SJSA1 (cell line): ENCODE measurements at places on chromosomes 7 and 10.

DNA sequence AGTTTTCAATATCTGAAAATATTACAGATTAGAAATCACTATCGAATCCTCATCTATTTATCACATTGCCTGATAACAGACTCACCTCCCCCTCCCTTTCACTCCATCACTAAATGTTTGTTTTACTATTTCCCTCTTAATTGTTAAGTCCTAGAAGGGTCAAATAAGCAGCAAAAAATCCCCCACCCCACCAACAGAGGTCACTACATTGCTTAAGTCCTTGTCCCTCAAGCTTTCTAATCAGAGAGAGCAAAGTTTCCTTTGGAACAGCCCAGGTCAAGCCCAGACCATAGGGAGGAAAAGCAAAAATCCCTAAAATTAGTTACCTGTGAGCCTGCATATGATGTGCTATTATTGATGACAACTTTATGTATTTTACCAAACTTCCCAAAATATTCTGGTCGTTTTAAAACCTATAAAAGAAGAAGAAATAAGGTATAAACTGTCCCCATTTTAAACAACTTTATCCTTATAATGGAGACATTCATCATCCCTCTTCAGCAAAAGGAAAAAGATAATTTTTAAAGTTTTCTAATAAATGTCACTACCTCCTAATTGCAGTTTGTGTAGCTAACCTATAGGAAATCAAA is 95.0 kb downstream of the CNOT4 start:
- no peak overlapping the region for H3K4me3 ChIP-seq
- no peak overlapping the region for H3K27ac ChIP-seq
- no peaks in the 10 kb centered on the region; the same call in 1 of the 2 replicates for H3K36me3 ChIP-seq
- no peaks in the 10 kb centered on the region for H3K27me3 ChIP-seq
- DNase-seq, result peak; percentile 48

- H3K4me3 ChIP-seq, result no peak overlapping the region
- H3K27ac ChIP-seq, result no peak overlapping the region
- H3K36me3 ChIP-seq, result no peaks in the 10 kb centered on the region
Measured at GRCh38 chr10:3470191-3470590, 297.6 kb upstream of the PITRM1 start.

DNA sequence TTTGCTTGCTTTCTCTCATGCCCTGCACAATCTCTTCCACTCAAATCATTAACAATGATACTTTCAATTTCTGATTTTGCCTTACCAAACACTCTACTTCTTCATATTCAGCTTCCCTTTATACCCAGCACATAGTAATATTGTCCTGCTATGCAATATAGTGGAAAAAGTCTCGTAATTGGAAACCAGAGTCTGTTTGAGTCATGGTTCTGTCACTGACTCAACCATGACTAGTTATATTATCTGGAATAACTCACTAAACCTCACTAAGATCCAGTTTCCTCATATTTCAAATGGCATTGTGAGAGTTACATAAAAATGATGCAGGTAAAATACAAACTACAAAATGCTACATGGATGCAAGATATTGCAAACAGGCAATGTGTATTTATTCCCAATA is 98.5 kb upstream of the LRRTM3 start:
- no peaks in the 10 kb centered on the region for H3K36me3 ChIP-seq
- H3K27ac ChIP-seq, result no peak overlapping the region
- no peak for DNase-seq
- H3K4me3 ChIP-seq, result no peak overlapping the region
- H3K27me3 ChIP-seq, result no peaks in the 10 kb centered on the region

GRCh38 chr7:479948-480499 is 39.6 kb downstream of the PDGFA start:
- no peak for DNase-seq
- 0 out of 2 replicates have a peak, but pooled peaks cover 4% of the 10 kb centered on the region for H3K27me3 ChIP-seq
- H3K4me3 ChIP-seq, result no peak overlapping the region

DNA sequence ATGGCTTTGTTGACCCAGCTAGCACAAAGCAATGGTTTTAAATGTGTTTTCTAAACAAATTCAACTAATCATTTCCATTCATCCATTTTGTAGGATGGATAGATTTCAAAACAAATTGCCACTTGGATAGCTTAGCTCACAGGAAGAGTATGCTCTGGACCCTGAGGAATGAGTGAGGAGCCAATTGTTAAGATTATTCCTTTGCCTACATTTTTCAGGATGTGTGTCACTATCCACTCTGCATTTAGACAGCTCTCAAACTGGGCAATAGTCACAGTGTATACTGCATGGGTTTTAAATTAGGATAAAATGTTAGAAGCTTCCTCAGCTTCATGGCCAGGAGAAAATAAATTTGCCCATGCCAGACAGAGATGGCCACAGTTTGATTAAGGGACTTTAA is 605.6 kb upstream of the TEX47 start:
- no peak overlapping the region for H3K4me3 ChIP-seq
- DNase-seq, result no peak
- no peak overlapping the region for H3K27ac ChIP-seq
- no peaks in the 10 kb centered on the region for H3K27me3 ChIP-seq

DNA sequence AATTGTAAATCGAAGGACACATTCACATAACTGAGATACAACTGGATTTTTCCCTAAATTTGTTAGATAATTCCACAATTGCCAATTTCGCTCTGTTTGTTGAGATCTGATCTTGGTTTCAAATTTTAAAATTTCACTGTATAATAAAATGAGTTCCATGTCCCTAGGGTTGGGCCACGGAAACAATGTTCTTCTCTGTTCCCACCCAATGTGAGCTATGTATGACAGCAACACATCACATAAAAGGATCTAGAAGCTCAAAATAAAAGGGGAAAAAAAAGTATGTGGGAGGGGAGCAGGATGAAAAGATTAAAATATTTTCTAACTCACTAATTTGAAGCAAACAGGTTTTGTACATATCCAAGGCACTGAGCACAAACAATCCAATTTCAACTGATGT is 287.8 kb upstream of the MKLN1 start:
- no peak overlapping the region for H3K4me3 ChIP-seq
- H3K36me3 ChIP-seq, result no peaks in the 10 kb centered on the region
- no peak overlapping the region for H3K27ac ChIP-seq
- H3K27me3 ChIP-seq, result no peaks in the 10 kb centered on the region
- peak; percentile 12 for DNase-seq

GRCh38 chr7:73482746-73483145 is 39.3 kb downstream of the BAZ1B start:
- H3K27me3 ChIP-seq, result no peaks in the 10 kb centered on the region
- DNase-seq, result no peak
- H3K27ac ChIP-seq, result no peak overlapping the region
- no peaks in the 10 kb centered on the region for H3K4me1 ChIP-seq
- H3K4me3 ChIP-seq, result no peak overlapping the region

DNA sequence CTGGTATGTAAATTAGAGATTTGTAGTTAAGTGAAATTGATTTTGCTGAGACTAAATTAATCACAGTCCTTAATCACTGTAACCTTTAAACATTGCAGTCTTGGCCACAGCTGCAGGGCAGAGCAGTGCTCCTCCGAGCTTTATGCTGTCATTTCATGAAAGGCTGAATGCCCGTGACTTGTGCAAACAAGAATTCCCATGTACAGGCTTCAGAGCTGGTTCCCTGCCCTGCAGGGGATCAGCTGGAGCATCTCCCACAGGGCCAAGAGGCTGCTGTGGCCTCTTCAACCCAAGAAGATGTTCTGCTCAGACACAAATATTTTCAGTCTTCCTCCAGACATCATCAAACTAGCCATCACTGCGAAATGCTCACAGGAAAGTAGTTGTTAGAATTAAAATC is 419.1 kb downstream of the AUTS2 start:
- no peaks in the 10 kb centered on the region for H3K4me1 ChIP-seq
- H3K27ac ChIP-seq, result no peak overlapping the region
- H3K36me3 ChIP-seq, result no peaks in the 10 kb centered on the region
- H3K27me3 ChIP-seq, result no peaks in the 10 kb centered on the region

DNA sequence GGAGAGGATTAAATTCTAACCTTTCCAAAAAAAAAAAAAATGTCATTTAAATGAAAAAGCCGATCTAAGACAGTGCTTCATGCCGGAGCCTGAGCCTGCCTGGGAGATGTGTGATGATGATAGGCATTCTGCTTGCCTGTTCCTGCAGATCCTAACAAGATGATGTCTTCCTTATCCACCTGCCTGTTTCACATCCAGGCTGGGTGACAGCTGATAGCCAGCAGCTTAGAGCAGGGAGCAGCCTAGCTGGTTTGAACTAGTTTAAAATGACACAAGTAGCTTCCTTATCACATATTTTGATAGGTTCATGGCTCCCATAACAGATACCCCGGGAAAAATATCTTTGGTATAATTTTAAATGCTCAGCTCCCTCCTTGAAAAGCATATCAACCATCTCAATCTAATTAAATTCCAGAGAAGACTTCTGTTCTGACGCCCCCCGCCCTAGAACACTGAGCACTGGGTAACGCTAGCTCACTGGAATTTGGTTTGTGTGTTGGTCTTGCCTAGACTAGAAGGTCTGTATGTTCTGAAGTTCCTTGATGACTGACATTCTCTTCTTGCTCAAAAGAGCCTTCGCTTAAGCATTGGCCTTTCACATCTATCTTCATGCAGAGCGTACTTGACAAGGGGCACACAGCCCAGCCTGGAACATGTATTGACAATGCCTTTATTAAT is 96.9 kb upstream of the FGFR2 start:
- H3K36me3 ChIP-seq, result no peaks in the 10 kb centered on the region
- no peak overlapping the region for H3K4me3 ChIP-seq
- no peaks in the 10 kb centered on the region for H3K27me3 ChIP-seq
- H3K27ac ChIP-seq, result no peak overlapping the region
- no peaks in the 10 kb centered on the region for H3K4me1 ChIP-seq
- DNase-seq, result no peak

DNA sequence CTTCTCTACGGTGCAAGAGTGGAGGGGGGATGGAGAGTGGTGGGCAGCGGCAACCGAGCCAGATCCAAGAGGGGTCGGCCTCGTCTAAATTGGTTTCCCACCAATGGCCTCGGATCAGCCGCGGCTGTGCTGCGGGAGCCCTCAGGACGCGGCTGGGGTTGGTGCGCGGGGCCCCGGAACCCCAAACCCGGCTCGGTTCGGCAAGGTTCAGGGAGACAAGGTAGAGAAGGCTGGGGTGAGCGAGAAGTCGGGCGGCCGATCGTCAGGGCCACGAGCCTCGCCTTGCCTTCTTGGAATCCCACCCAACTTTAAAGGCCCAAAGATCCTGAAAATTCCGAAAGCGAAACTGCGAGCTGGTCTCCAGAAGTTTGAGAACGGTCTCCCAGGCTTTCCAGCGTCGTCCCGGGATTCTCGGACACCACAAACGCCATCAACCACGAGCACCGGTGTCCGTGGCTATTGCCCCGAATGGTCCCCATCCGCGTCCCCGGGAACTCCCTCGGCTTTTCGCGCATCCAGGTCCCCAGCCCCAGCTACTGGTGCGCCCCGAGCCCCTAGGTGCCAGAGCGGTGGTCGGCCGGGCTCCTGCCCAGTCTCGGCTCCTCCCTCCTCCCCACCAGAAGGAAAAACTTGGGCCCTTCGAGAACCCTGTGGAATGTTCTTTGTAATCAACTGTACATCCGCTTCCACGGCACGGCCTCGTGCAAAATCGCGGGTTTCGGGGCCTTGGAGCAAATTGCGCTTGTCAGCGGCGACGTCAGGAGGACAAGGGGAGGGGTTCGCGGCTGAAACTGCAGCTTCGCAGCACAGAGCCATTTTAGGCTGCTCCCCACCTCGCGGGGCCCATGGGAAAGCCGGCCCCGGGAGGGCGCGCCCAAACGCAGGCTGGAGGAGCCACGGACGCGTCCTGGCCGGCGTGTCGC is 3.2 kb downstream of the SFMBT2 start:
- no peaks in the 10 kb centered on the region for H3K36me3 ChIP-seq
- H3K4me1 ChIP-seq, result peaks cover 18% of the 10 kb centered on the region
- H3K4me3 ChIP-seq, result no peak overlapping the region
- peaks cover 52% of the 10 kb centered on the region for H3K27me3 ChIP-seq
- H3K27ac ChIP-seq, result no peak overlapping the region
- DNase-seq, result no peak

GRCh38 chr10:72904806-72905205 is 11.3 kb downstream of the OIT3 start:
- H3K4me1 ChIP-seq, result no peaks in the 10 kb centered on the region
- H3K27me3 ChIP-seq, result 0 out of 2 replicates have a peak, but pooled peaks cover 2% of the 10 kb centered on the region
- H3K36me3 ChIP-seq, result no peaks in the 10 kb centered on the region
- DNase-seq, result no peak
- no peak overlapping the region for H3K4me3 ChIP-seq
- H3K27ac ChIP-seq, result no peak overlapping the region
